CD4-positive, alpha-beta T cell treated with Interleukin-15 for 4 hours (primary cell): ENCODE measurements at places on chromosomes 16 and 17.

GRCh38 chr16:84332975-84333684, 35.2 kb upstream of the ATP2C2 start:
- no peak for DNase-seq

DNA sequence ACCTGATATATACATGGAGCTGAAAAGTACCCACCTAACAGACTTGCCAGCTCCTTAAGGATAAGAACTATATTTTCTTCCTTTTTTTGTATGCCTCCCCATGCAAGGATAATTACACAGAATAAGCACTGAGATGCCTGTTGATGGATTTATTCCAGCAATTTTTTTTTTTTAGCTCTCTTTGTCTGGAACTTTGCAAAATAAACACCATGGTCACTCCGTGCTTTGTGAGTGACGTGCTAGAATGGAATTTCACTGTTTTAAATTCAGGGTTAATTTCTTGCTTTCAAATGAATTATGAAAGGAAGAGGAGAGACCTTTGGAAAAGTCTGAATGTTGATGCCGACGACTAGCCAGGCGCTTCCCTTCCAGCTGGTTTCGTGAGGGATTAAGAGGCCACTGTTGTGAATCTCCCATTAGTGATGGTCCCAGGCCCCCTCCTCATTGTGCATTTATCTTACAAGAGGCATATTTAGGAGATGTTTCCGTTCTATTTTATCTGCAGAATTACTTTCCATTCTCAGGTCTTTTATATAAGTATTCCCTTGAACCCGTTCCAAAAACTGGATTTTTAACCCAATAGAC, 529.1 kb downstream of the WWOX start:
- no peak for DNase-seq

- no peak for DNase-seq
Measured at GRCh38 chr16:20051147-20051546, 22.5 kb downstream of the GPR139 start.

GRCh38 chr17:21545064-21545463, 147.3 kb upstream of the KCNJ18 start:
- DNase-seq = no peak

- no peak for DNase-seq
Measured at GRCh38 chr17:54620399-54620978, 280.2 kb upstream of the TOM1L1 start.

DNA sequence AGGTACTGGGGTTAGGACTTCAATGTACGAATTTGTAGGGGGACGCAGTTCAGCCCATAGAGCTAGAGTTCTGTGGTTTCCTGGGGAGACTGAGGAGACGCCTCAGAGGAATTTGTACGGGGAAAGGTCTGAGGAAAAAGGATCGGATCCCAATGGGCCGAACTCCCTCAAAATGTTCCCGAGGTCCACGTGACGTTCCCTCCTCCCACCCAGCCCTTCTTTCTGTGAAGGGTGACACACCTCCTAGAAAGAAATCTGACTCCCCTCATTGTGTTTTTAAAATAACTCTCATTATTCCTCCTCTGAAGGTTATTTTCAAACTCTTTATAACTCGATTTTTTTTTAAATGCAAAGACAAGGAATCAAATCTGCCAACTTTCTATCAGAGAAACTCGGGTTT, 8.6 kb downstream of the RGS9 start:
- DNase-seq = no peak

- no peak for DNase-seq
Measured at GRCh38 chr16:84074721-84075120, 32.1 kb upstream of the SLC38A8 start.

- no peak for DNase-seq
Measured at GRCh38 chr17:55737976-55738501, 12.8 kb upstream of the PCTP start.

GRCh38 chr17:81570964-81571363, 18.8 kb upstream of the FAAP100 start:
- no peak for DNase-seq

- no peak for DNase-seq
Measured at GRCh38 chr17:35717475-35717874, 14.0 kb upstream of the RASL10B start.

DNA sequence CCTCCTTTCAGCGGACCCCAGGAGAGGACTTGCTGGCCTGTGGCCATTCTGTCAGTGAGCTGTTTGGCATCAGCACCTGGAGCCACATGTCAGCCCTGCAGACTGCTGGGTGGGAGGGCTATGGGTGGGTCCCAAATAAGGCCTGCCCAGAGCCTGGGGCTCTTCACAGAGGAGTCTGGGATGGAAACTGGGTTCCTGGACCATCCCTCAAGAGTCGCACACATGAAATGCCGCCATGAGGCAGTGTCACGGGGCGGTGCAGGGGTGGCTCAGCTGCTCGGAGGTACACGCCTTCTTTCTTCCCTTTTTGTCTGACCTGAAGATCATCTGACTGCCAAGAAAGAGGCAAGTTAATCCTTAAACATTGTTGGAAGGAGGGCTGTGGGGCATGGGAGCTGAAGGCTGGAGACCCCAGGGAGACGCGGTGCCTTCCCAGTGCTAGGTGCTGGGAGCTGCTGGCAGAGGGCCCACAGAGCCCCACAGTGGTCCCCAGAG, 14.8 kb downstream of the MPRIP start:
- DNase-seq = no peak

DNA sequence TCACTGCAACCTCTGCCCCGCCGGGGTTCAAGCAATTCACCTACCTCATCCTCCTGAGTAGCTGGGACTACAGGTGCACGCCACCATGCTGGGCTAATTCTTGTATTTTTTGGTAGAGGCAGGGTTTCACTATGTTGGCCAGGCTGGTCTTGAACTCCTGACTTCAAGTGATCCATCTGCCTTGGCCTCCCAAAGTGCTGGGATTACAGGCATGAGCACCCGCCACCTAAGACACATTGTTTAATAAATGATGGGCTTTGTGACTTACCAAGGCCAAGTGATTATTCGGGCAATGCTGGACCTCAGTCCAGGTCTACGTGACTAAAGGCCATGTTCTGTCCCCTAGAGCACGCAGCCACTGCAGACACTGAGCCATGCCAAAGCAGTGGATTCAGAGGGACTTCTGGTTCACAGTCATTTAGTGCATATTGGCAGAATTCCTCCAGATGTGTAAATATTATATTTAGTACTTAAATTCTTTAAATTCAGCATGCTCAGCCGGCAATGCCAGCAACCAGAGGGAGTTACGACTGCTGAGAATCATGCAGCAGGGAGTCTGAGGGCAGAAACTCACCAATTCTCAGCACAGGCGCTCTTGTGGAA, 4.8 kb upstream of the ERCC4 start:
- DNase-seq = no peak

GRCh38 chr16:47284999-47285398, 141.3 kb upstream of the NETO2 start:
- DNase-seq = no peak

- DNase-seq = no peak
Measured at GRCh38 chr16:51734220-51734619, 583.1 kb upstream of the SALL1 start.

DNA sequence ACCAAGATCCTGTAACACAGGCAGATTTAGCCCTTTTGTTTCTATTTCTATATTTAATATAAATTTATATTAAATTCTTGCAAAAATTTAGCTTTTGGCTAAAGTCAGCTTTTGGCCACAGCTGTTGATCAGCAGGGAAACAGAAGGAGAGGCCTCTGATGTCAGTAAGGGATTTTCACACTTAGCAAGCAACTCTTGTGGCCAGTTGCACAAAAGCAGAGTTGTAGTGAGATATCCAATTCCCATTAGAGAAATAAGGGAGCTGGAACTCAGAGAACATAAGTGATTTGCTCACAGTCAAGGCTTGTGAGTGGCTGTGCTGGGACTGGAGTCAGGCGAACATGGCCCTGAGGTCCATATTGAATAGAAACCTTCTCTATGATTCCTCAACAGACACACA, 16.7 kb upstream of the HEATR6 start:
- no peak for DNase-seq

DNA sequence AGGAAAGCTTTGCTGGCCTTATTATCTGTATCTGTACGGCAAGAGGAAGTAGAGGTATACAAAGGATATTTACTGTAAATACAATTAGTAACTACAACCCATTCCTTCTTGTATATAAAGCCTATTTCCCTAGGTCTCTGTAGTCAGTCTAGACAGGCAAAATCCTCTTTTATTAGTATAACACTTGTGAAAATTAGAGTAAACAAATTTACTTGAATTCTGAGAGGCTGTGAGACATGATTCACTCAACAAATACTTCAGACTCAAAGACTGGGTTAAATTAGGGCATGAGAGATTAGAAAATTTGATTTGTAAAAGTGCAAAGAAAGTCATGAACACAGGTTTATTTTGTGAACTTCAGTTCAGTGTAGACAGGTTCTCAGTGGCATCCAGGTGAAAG, 30.9 kb upstream of the CDH8 start:
- DNase-seq = no peak

DNA sequence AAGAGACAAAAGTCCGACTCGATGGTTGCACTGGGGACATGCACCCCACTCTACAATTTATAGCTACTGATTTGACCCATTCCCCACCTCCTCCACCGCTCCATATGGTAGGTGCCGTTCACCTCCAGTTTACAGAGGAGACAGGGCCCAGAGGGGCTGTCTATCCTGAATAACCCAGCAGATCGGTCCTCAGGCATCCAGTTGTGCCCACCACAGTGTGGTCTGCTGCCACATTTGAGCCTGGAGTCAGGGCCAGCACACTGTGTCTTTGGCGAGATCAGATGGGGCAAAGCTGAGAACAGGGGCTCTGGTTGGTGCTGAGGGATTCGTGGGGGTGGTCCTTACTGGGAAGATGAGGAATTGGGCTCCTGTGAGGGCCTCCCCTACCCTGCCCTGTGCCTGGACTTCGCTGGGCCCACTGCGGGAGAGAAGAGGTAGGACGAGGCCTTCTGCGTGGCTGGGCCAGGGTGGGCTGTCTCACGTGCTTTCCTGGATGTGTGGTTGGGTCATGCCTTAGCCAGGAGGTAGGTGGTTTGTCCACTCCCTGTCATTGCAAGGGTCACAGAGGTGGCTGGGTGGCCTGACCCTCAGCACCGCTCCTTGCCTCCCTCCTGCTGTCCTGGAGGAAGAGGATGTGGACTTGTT, 2.8 kb downstream of the ADCY7 start:
- DNase-seq = no peak

- no peak for DNase-seq
Measured at GRCh38 chr17:76142585-76143041, 1.6 kb upstream of the FOXJ1 start.

DNA sequence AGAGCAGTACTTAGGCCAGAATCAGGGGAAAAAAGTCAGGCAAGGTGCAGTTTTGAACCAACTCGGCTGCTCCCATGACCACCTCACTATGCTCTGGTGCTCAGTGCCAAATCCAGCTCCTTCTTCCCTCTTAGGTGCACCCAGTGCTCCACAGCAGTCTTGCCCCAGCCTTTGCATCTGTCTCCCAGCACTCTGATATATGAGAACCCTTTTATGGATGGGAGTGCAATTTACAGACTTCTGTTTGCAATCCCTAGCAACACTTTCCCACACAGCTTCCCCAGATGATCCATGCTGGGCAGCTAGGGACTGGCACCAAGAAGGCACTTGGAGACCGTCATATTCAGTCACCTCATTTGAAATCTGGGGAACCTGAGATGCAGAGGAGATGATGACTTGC, 267.9 kb upstream of the CCL2 start:
- no peak for DNase-seq

DNA sequence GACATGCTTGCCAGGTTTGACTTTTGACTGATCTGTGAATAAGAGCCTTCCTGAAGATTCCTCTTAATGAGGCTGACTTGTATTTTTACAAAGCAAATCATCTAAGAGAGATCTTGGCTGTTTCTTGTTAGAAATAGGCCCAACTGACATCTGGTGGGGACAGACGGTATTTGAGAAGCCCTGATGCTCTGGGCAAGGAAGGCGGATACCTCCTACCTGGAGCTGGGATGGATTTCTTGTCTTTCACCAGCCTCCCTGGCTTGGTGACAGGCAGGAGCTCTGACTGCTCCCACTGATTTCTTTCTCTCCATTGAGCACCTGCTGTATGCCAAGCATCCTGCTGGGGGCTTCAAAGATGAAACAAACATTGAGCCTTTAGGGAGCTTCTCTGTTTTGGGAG, 40.4 kb downstream of the AKAP1 start:
- no peak for DNase-seq

- DNase-seq = no peak
Measured at GRCh38 chr17:1576500-1576899, 13.9 kb upstream of the PITPNA start.

GRCh38 chr17:29621751-29622194, 939 bp downstream of the CORO6 start:
- DNase-seq = no peak

DNA sequence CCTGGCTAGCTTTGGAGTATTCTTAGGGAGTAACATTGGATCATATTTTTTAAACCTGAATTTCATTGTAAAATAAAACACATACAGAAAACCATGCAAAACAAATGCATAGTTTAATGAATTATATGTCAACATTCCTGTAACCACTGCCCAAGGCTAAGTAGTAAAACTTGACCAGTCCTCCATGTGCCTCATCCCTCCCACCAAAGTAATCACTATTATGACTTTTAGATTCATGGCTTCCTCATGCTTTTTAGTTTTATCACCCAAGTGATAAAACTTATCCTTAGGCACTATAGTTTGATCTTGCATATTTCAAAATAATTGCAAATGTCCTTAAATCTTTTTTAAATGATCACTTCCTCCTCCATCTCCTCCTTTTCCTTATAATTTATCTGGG, 20.4 kb downstream of the PRKCA start:
- no peak for DNase-seq

GRCh38 chr17:47785538-47786123, 36.0 kb downstream of the OSBPL7 start:
- no peak for DNase-seq

- DNase-seq = no peak
Measured at GRCh38 chr16:67112591-67113399, 3.1 kb downstream of the PHAF1 start.

DNA sequence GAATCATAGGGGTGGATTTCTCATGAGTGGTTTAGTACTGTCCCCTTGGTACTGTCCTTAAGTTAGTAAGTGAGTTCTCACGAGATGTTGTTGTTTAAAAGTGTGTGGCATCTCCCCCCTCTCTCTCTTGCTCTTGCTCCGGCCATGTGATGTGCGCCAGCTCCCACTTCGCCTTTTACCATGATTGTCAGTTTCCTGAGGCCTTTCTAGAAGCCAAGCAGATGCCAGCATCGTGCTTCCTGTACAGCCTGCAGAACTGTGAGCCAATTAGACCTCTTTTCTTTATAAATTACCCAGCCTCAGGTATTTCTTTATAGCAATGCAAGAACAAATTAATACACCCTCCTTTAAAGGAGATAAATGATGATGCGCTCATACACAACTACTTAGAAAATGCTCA, 50.1 kb upstream of the NACA2 start:
- DNase-seq = no peak
